ENCODE measurements at places on chromosomes 1 and 21.

DNA sequence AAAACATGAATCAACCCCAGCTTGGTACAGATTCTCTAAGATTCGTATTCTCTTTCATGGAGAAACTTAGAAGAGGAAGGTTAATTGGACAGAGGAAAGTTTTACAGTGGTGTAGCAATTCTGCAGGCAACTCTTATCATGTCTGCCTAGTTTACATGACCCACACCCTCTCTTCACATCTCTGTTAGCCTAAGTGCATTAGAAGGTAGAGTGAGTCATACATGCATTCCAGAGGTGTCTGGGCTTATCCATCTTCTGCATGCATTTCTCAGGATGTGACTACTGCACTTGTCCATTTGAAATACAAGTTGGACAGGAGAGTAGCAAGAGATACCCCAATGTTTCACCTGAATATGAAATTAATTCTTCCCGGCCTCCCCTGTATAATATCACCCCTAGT is 578.4 kb upstream of the NCAM2 start:
- no peak for DNase-seq

GRCh38 chr1:151313501-151313900 is 13.7 kb downstream of the PI4KB start:
- DNase-seq, result no peak

- no peak for DNase-seq
Measured at GRCh38 chr1:182649041-182649440, 35.3 kb downstream of the RGS8 start.

GRCh38 chr1:1166642-1167397 is 6.9 kb upstream of the TTLL10 start:
- no peak for DNase-seq

DNA sequence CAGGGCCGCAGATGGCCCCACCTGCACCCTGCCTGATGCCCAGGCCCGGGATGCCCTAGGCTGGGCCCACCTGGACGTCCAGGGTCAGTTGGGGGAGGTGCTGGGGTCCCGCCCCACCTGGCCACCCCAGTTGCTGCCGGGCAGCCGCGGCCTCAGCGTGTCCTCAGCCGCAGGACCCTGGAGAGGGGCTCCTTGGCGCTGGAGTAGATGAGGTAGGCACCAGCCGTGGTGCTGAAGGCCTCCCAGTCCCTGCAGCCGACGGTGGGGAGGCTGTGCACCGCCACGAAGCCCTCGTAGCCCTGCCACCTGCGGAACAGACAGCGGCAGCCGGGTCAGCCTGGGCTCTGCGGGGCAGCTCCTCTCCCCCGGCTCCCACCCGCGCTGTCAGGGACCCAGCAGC is 40.4 kb downstream of the KRTAP10-1 start:
- DNase-seq, result no peak

DNA sequence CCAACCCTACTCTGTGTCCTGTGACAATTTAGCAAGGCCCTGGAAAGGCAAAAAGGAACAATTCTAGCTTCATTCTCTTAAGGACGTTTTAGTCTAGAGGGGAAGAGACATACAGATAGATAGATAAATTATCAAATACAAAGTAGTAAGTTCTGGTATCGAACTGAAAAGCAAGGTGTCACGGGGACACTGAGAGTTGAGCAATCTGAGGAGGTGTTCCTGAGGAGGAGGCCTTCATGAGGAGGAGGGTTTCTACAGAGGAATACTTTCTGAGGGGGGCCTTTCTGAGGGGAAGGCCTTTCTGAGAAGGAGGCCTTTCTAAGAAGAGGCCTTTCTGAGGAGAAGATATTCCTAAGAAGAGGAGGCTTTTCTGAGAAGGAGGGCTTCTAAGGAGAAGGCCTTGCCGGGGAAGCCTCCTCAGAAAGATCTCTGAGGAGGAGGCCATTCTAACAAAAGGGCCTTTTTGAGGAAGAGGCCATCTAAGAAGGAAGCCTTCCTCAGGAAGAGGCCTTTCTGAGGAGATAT is 155.9 kb upstream of the COA6 start:
- DNase-seq, result no peak

DNA sequence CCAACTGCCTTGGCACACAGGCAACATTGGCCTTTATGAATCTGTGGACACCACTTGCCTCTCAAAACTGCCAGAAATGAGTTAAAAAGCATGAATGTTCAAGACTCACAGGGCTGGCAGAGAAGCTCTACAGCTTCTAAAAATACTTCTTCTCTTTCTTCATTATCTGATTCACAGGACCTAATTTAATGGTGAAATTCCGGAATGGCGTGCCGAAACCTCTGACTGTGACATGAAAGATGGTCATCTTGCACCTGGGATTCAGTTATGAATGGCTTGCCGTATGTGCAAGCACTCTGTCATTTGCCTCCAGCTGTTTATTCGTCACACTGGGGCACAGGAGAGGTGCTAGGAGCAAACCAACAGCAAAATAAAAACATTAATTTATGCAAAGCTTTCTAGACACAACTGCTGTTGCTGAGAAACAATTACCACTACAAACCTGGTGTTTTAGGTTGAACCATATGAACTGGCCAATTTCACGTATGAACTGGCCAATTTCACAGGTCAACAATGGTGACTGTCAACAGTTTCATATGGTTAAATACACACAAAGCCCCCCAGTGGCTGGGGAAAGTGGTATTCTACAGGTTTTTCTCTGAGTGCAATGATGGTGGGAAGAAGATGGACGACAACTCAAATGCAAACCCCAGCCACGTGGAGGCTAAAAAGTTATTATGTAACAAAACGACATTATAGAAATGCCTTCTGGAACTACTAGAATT is 648.3 kb downstream of the KIF26B start:
- no peak for DNase-seq

GRCh38 chr1:214552174-214552608 is 789 bp upstream of the PTPN14 start:
- DNase-seq, result no peak

GRCh38 chr1:89806616-89807015 is 14.2 kb upstream of the LRRC8D start:
- no peak for DNase-seq

- no peak for DNase-seq
Measured at GRCh38 chr1:161676441-161676840, 13.5 kb downstream of the FCGR2B start.

DNA sequence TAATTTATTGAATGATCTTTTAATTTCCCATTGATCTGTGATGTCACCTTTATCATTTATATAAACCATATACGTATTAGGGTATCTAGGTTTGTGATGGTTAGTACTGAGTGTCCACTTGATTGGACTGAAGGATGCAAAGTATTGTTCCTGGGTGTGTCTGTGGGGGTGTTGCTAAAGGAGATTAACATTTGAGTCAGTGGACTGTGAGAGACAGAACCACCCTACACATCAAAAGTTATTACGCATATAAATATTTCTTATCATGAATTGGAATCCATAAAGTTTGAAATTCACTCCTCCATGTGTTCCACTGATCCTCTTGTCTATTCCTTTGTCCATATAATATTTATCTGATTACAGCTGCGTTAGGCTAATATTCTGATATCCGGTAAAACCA is 100.5 kb downstream of the PIGK start:
- DNase-seq, result no peak

DNA sequence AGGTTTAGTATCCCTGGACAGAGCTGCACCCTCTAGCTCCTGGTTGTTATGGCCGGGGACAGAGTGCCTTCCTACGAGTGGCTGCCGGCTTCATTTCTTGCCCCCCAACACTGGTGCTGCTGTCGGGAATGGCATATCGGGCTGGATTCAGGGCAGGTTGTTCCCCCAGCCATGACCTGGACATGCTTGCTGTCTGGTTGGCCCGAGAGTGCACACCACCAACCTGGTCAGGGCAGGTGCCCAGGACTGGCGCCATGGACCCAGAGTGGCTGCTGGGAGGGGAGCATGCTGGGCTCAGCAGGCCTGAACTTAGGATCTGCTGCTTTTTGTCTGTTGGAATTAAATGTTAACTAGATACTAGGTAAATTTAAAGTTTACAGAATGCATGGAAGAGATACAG is 21.8 kb downstream of the H6PD start:
- no peak for DNase-seq

DNA sequence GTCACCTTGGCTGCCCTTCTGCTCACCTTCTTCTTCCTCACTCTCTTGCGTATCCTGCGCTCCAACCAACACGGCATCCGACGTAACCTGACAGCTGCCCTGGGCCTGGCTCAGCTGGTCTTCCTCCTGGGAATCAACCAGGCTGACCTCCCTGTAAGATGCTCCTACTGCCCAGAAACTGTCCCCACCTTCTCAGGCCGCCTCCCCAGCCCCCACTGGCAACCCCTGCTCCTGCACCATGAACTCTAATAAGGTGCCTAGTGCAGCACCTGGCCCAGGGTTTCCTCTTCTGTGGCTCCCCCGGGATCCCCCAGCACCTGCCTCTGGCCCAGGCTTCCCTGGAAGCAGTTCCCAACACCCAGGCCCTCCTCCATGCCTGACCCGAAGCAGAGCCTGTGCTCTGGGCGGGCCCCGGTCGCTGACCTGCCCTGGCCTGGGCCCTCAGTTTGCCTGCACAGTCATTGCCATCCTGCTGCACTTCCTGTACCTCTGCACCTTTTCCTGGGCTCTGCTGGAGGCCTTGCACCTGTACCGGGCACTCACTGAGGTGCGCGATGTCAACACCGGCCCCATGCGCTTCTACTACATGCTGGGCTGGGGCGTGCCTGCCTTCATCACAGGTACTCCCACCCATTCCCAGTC is 12.8 kb downstream of the PSRC1 start:
- no peak for DNase-seq

DNA sequence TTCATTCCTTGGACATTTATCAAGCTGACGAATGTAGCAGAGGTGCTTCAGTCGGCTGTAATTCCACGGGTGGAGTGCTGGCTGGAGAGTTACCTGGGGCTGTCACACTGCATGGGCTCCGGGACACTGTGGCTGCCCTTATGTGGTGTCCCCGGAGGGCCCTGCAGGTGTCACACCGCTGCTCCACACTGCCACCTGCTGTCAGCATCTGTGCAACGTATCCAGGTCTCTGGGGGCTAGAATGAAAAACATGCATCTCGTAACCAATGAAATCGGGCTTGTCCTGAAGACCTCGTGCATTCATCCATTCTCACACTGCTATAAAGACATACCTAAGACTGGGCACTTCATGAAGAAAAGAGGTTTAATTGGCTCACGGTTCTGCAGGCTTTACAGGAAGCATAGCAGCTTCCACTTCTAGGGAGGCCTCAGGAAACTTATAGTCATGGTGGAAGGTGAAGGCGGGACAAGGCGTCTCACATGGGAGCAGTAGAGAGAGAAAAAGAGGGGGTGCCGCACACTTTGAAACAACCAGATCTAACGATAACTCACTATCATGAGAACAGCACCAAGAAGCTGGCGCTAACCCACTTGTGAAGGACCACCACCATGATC is 46.7 kb upstream of the PCBP3 start:
- DNase-seq, result peak; percentile 88

- no peak for DNase-seq
Measured at GRCh38 chr1:74583397-74583796, 71.0 kb upstream of the LRRC53 start.
